Memory B cell (primary cell): ENCODE measurements at places on chromosomes 4 and X.

GRCh38 chr4:34138385-34138784, 2105.9 kb downstream of the ARAP2 start:
- no peak overlapping the region for H3K27ac ChIP-seq
- H3K4me3 ChIP-seq: no peak overlapping the region
- no peaks in the 10 kb centered on the region for H3K36me3 ChIP-seq

DNA sequence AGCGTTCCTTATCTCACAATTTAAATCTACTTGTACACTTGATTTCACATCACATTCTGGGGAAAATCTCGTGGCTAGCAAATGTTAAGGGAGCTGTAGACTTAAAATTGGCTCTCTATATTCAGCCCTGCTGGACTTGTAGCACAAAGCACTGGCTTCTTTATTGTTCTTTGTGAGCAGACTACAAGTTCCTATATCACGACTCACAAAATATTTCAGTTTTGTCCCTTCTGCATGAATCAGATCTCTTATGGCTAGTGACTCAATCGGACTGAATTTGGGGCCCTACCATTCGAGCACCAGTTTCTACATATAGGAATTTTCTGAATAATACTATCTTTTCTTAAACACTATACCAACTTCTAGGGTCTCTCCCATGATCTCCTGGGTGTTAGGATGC, 390.1 kb downstream of the ADAM29 start:
- H3K36me3 ChIP-seq: no peaks in the 10 kb centered on the region
- H3K27me3 ChIP-seq: no peaks in the 10 kb centered on the region
- no peak overlapping the region for H3K27ac ChIP-seq
- peaks cover 2% of the 10 kb centered on the region for H3K4me1 ChIP-seq
- no peak for DNase-seq

- no peak overlapping the region for H3K27ac ChIP-seq
- DNase-seq: no peak
- peaks cover 6% of the 10 kb centered on the region for H3K27me3 ChIP-seq
- H3K4me1 ChIP-seq: no peaks in the 10 kb centered on the region
Observed at GRCh38 chrX:9903146-9903545, 64.0 kb upstream of the CLDN34 start.

DNA sequence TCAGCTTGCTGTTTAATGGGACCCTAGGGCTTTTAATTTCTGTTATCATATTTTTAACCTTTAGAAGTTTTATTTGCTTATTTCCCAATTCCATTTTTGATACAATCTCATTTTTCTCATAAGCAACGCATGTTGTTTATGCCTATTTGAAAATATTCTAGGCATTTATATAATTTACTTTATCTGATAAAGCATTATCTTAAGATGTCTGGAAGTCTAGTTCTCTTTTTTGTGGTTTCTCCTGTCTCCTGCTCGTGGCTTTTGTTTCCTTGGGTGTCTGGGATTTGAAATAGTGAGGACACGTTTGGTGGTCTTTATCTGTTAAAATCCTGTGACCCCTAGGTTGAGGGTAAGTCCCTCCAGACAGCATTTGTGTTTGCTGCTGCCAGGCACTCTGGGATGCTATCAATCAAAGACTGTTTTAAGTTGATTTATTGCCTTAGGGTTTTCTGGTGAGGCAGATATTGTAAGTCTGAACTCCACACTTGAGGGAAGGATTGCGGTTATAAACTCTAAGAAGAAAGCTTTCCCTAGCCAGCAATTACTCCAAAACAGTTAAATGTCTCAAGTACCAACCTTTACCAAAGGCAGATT, 208.0 kb downstream of the PRDM5 start:
- H3K4me3 ChIP-seq: no peak overlapping the region
- no peaks in the 10 kb centered on the region for H3K36me3 ChIP-seq
- no peaks in the 10 kb centered on the region for H3K4me1 ChIP-seq
- no peaks in the 10 kb centered on the region for H3K27me3 ChIP-seq
- H3K27ac ChIP-seq: no peak overlapping the region

- H3K4me1 ChIP-seq: no peaks in the 10 kb centered on the region
- H3K27ac ChIP-seq: no peak overlapping the region
- H3K36me3 ChIP-seq: no peaks in the 10 kb centered on the region
- DNase-seq: no peak
- H3K27me3 ChIP-seq: no peaks in the 10 kb centered on the region
- no peak overlapping the region for H3K4me3 ChIP-seq
Observed at GRCh38 chrX:111244235-111244750, 26.0 kb downstream of the CAPN6 start.

- H3K36me3 ChIP-seq: no peaks in the 10 kb centered on the region
- H3K27me3 ChIP-seq: no peaks in the 10 kb centered on the region
- peaks cover 28% of the 10 kb centered on the region for H3K4me1 ChIP-seq
- H3K4me3 ChIP-seq: peak overlapping the region; percentile 96
- peak overlapping the region; percentile 87 for H3K27ac ChIP-seq
Observed at GRCh38 chrX:119690921-119691716, 1.8 kb downstream of the SEPTIN6 start.

GRCh38 chr4:101981756-101982155, 191.2 kb downstream of the BANK1 start:
- peaks cover 29% of the 10 kb centered on the region for H3K4me1 ChIP-seq
- no peaks in the 10 kb centered on the region for H3K27me3 ChIP-seq
- H3K36me3 ChIP-seq: peaks cover 33% of the 10 kb centered on the region
- no peak overlapping the region for H3K27ac ChIP-seq
- H3K4me3 ChIP-seq: no peak overlapping the region

GRCh38 chrX:116379854-116380253, 56.6 kb upstream of the SLC6A14 start:
- DNase-seq: no peak
- no peak overlapping the region for H3K27ac ChIP-seq
- no peak overlapping the region for H3K4me3 ChIP-seq
- no peaks in the 10 kb centered on the region for H3K4me1 ChIP-seq

DNA sequence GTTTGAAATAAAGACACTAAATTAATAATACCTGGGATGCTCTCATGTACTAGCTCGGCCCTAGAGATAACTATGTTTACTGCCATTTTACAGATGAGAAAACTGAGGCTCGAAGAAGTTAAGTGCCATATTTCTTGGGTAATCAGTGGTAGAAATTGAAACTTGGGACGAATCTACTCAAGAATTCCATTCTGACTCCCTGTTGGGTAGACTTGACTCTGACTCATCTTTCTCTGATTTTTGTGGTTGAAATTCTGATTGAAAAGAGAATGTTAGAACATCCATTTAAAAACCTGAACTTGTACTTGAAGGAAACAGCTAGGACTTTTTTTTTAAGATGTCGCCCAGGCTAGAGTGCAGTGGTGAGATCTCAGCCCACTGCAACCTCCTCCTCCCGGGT, 50.1 kb upstream of the NSUN7 start:
- DNase-seq: no peak
- H3K36me3 ChIP-seq: no peaks in the 10 kb centered on the region
- no peak overlapping the region for H3K27ac ChIP-seq
- H3K4me1 ChIP-seq: no peaks in the 10 kb centered on the region

DNA sequence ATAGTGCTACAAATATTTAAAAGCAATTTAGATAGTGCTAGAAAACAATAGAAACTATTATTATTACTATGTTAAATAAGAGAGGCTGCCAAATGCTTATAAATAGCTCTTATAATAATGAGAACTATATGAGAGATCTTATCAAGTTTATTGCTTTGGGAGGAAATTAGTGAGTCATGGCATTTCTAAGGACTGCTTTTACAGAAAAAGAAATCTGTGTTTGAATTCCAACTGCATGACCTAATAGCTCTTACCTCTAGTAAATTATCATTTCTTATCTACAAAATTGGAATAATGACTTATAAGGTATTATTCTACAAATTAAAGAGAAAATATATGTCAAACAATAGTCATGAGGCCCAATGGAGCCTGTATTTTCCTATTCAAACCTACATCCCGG, 177.2 kb downstream of the GABRG1 start:
- no peaks in the 10 kb centered on the region for H3K27me3 ChIP-seq
- H3K27ac ChIP-seq: no peak overlapping the region
- DNase-seq: no peak
- H3K4me3 ChIP-seq: no peak overlapping the region

- H3K4me1 ChIP-seq: no peaks in the 10 kb centered on the region
- no peaks in the 10 kb centered on the region for H3K27me3 ChIP-seq
- no peaks in the 10 kb centered on the region for H3K36me3 ChIP-seq
Observed at GRCh38 chr4:65924843-65925242, 254.6 kb upstream of the EPHA5 start.

GRCh38 chr4:168212656-168213055, 105.9 kb downstream of the DDX60 start:
- no peak for DNase-seq
- H3K4me3 ChIP-seq: no peak overlapping the region
- H3K27ac ChIP-seq: no peak overlapping the region
- H3K4me1 ChIP-seq: peaks cover 2% of the 10 kb centered on the region

DNA sequence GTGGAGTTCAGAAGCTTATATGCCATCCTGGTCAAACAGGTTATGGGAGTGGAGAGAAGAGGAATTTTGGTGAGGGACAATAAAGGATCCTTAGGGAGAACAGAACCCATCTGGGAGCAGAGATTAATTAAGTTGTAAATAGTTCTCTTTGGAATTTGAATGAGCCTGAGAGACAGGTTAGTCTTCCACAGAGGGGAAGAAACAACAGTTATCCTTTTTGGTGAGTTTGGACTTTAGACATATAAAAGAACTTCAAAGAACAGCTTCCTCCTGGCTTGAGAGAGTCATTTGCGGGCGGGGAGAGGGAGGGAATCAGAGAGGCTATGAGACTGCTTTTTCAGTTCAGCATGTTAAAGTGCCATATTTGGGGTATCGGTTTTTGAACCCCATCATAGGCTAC, 793.3 kb upstream of the MAGEB2 start:
- no peaks in the 10 kb centered on the region for H3K4me1 ChIP-seq
- no peaks in the 10 kb centered on the region for H3K36me3 ChIP-seq
- H3K27me3 ChIP-seq: no peaks in the 10 kb centered on the region
- H3K27ac ChIP-seq: no peak overlapping the region

GRCh38 chrX:120310861-120311726, at the start of gene TMEM255A:
TMEM255A (minus strand) TSS chrX:120311461; CDS start chrX:120311309, 152 bp downstream.
- H3K4me3 ChIP-seq: peak within 1 kb of the TSS; percentile 84
- H3K27me3 ChIP-seq: peaks cover 17% of the 10 kb centered on the region
- no peak for DNase-seq
- no peaks in the 10 kb centered on the region for H3K36me3 ChIP-seq
- H3K4me1 ChIP-seq: peaks cover 10% of the 10 kb centered on the region

DNA sequence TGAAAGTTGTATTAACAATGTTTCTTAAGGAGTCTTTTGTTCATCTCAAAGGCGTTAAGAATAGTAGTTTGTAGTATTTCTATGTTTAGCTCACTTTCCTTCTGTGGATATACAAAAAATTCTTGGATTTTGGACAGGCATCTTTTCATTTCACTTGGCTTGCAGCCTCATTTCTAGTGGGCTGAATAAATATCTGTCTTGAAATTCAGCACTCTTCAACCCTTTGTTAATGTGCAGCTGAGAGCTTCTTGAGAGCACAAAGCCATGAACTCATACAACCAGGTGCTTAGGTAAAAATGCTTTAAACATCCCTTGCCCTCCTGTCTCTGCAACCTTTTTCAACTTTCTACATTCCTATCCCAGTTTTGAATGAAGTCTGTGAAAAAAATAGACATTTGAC, 1003.2 kb downstream of the C4orf33 start:
- H3K27me3 ChIP-seq: no peaks in the 10 kb centered on the region
- H3K4me3 ChIP-seq: no peak overlapping the region
- H3K27ac ChIP-seq: no peak overlapping the region
- no peaks in the 10 kb centered on the region for H3K36me3 ChIP-seq

DNA sequence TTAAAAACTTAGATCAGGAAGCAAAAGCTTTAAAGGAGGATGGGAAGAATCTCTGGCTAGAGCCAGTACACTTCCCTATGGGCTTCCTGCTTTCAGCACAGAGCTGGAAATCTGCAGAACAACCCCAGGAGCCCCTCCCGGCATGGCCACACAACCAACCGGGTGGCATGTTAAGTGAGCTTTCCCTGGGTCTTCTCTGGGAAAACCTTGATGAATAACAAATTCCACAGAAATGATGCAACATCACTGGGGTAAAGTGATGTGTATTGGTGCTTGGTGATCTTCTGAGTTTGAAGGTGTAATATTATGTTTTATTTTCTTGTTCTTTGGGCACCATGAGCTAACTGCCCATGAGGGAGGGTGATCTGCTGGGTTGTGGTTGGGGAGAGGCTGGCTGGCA, 22.1 kb downstream of the NHS start:
- no peak overlapping the region for H3K27ac ChIP-seq
- no peaks in the 10 kb centered on the region for H3K27me3 ChIP-seq
- H3K36me3 ChIP-seq: no peaks in the 10 kb centered on the region
- no peaks in the 10 kb centered on the region for H3K4me1 ChIP-seq

- H3K4me3 ChIP-seq: no peak overlapping the region
- peaks cover 4% of the 10 kb centered on the region for H3K4me1 ChIP-seq
- H3K36me3 ChIP-seq: no peaks in the 10 kb centered on the region
- DNase-seq: no peak
- no peaks in the 10 kb centered on the region for H3K27me3 ChIP-seq
Observed at GRCh38 chr4:57854748-57855147, 744.6 kb upstream of the IGFBP7 start.

DNA sequence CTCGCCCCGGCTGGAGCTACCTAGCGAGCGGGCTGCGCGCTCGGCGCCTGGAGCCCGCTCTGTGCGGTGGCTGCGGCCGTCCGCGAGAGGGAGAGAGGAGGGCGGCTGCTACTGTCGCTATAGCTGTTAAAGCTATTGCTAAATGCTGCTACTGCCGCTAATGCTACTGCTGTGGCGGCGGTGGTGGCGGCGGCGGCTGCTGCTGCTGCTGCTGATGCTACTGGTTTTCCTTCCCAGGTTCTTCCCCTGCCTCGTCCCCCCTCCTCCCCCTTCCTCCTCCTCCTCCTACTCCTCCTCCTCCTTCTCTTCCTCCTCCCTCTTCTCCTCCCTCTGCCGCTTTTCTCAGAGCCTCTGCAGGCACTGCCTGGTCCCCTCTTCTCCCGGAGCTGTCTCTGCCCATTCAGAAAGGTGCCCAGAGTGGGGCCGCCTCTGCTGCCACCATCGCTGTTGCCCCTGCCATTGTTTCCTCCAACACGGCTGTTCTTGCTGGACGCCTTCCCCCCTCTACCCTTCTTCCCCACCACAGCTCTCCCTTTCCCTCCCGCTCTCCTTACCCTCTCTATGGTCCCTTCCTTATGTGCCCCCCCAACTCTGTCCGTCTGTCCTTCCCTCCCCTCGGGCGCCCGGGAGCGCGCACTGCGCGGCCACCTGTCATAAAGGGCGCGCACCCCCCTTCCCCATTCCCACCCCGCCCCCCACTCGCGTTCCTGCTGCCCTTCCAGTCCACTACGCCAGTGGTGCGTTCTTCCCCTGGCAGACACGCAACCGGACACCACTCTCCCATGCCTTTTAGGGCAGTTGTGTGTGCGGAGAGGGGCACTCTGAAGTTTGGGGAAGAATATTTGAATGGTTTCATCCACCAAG, at the start of gene NEXMIF:
Gene NEXMIF (minus strand): TSS at position 228 of the 864 bp plus-strand sequence.
- no peaks in the 10 kb centered on the region for H3K36me3 ChIP-seq
- peaks cover 3% of the 10 kb centered on the region for H3K27me3 ChIP-seq
- H3K4me1 ChIP-seq: peaks cover 10% of the 10 kb centered on the region
- H3K4me3 ChIP-seq: peak within 1 kb of the TSS; percentile 99

- H3K27me3 ChIP-seq: no peaks in the 10 kb centered on the region
- H3K27ac ChIP-seq: no peak overlapping the region
Observed at GRCh38 chrX:13764765-13765164, 30.2 kb downstream of the OFD1 start.
